ENCODE measurements at places on chromosomes 7 and 10.

DNA sequence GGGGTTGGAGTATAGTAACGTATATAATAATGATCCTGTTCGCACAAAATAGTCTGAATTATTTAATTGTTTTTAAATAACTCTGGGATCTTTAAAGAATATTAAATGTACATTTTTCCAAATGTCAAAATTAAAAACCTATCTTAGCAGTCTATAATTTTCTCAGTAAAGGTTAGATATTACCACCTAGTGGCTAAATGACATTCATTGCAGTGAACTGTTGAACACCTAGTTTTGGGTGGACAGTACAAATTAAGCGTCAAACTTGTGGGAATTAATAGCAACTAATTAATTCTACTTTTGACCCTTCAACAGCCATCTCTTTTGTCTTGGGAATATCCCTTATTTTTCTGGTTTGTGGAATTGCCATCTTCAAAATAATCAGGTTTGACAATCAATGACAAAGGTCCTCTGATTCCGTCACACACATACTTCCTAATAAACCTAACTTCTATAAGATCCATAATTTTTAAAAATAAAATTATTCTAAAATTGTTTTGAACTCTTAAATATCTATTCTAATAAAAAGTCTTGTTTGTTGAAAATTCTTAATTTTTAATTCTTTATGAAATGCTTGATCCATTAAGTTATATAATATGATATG, 165.7 kb downstream of the SEMA3D start:
- DNase-seq, result peak; percentile 32

DNA sequence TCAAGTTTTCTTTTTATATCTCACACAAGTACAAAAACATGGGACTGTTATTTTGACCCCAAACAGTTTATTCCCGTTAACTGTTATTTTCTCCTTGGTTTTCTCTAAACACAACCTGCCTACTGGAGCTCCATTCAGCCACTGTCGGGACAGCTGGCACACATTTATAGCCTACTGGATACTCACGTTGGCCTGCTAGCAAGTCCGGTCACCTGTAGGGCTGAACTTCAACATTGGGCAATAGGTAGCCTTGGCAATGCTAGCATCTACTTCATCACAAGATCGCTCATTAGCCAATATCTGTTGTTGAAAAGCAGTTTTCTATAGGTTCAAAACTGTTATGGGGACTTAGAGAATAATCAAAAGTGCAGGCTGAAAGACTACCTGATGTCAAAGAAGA, 32.3 kb downstream of the RHOBTB1 start:
- DNase-seq, result no peak

DNA sequence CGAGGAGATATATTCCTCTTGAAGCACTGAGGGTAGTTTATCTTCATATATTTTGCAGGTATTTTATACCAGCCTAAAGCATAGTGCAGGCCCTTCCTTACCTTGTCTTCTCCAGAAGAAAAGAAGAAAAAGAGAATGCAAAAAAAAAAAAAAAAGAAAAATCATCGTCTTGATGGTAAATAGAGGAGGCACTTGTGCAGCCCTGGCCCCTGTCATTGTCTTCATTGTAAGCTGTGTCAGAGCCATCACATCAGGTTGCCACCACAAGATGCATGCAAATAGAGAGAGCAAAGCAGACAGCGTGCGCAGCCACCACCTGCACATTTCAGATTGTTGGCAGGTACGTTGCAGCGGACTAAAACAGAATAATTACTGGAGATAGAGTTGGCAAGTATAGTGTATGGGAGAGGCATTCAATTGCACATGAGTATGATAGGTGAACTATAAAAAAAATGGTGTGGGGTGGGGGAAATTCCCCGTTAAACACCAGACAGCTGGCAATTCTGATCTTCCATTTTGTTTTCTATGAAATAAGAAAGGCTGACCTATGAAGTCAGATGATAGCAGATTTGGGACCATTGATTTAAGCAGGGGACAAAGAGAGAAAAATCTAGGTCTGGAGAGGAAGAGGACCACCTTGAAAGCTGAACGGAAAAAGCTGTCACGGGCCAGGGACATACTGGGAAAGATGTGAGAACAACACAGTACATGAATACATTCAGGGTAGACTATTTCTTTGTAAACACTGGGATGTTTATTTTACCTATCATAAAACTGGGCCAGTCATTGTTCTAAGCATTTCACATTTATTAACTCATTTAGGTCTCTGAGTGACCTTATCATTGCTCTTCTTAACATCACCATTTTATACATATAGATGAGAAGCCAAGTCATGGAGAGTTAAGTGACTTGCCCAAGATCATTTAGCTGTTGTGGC, 306.3 kb upstream of the SP8 start:
- no peak for DNase-seq

DNA sequence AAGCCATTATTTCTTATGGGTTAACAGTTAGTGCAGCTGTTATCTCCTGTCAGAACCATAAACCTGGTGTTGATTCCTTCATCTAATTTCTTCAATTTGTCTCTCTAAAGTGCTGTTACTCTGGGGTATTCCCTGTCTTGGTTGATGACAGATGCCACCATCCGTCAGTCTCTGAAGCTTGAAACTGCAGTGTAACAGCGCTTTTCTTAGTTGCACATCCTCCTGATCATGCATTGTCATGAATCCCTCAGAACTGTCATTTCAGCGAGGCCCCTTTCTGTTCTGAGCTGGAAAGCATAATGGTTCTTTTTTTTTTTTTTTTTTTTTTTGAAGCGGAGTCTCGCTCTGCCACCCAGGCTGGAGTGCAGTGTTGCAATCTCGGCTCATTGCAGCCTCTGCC, 193.9 kb downstream of the SDK1 start:
- no peak for DNase-seq

GRCh38 chr10:121362026-121362425, 236.2 kb downstream of the FGFR2 start:
- no peak for DNase-seq

- no peak for DNase-seq
Observed at GRCh38 chr7:24337180-24337579, 53.2 kb downstream of the NPY start.

GRCh38 chr10:3142146-3142875, 30.3 kb downstream of the PITRM1 start:
- no peak for DNase-seq

DNA sequence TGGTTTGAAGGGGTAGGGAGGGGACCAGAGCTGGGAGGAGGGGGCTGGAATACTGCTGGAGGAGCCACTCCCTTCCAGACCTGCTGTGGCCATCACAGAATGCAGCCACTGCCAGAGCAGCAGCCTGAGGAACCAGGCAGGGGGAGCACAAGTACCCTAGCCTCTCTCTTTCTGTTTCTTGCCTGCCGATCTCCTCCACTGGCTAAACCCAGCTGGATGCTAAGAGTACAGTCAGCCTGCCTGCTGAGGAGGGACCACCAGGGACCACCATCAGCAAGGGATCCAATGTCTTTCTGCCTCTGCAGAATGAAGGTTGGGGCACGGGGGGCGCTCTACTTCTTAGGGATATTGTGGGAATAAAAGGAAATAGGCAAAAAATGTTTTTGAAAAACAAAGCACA, 4.7 kb downstream of the BLVRA start:
- no peak for DNase-seq

DNA sequence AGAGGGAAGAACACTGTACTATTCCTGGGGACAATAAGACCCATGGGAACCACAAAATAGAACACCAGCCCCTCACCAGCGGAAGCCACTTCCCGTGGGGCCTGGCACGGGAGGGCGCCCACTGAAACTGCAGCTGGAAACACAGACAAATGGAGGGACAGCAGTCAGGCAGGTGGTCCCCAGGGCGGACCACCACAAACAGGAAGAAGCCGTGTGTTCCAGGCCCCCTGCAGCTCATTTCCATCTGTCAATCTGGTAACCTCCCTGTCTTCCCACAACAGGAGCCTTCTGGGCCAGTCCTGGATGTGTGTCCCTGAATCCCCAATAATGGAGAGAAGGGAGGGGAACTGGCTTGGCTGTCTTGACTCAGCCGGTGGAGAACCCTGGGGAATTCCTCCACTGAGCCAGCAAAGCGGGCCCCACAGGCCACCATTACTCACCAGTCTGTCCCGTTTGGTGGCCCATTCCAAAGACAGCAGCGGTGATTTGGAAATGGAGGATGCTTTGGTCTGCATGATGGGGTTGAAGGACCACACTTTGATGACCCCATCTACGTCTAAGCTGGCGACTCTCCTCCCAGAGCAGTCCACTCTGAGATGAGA, 16.7 kb downstream of the WDR91 start:
- no peak for DNase-seq

DNA sequence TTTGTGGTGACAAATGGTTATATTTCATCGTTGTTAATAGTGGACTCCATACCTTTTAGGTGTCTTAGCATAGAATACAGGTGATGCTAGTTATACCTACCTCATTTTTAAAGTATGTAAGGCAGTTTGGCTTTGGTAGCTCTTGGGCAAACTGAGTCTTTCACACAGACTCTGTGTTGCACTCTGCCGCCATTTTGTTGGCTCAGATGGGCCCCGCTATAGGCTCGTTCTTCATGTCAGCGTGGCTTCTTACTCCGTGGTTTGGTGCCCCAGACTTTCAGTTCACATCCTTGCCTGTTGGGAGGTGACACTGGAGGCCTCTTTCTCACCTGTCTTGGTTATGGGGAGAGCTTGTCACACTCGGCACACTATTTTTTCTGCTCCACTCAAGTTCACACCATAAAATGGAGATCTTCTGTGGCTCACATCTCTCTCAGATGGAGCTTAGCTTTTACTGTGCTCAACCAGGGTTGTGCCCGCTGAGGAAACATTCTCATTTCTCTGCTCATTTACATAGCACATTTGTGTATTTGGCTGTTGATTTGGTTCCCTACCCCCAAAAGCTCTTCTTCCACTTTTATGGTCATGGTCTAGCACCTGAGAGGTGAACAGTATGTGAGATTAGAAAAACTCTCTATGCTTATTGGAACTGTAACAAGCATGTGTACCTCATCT, 178.5 kb downstream of the ARID5B start:
- DNase-seq, result no peak

DNA sequence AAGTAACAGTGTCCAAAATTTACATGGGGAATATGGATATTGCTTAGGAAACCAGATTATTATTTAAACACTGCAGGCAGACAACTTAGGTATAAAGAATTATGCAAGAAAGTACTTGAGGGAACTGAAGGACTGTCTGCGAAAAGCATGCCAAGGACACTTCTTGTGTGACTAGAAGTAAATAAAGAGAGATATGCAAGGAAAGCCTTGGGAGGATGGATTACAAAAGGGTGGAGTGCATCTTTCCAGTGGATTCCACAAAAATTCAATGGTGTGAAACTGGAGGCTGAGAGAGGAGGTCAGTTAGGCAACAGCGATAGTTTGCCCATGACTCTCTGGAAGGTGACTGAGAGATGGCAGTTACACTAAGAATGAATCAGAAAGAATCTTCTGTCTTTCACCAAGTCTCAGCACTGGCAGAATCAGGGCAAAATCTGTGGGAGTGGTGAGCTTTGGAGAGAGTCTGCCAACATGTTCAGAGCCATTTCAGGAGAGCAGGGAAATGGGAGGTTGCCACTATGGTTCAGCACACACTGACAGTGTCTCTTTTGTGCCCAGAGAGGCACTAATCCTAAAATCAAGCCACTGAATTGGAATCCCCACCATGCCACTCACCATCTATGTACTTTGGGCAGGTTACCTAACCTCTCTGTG, 331.6 kb downstream of the BMPER start:
- no peak for DNase-seq

DNA sequence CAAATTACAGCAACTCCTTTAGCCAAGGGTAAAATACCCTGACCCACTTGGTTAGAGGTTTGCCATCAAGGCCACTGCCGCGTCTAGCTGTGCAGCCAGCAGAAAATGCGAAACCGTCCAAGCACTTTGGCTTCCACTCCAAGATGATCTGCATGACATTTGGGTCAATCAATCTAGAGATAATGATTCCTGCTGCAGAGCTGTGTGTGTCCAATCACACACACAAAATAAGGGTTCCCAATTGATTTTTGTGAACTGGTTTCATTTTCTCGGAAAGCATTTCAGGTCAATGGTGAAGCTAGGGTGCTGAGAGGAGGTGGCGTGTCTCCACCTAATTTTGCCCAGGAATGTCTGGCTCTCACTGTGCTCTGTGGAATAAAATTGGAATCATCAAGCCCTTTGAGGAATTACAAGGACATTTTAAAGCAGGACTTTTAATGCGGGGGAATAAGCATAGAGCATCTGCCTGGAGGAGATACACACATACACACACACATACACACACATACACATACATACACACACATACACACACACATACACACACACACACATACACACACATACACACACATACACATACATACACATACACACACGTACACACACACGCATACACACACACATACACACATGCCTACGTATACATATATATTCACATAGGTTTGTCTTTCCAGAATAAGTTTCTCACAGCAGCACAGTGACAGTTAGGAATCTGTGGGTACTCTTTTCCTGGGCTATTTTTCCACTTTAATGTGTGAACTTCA, 59.5 kb downstream of the ACADSB start:
- no peak for DNase-seq

GRCh38 chr7:80584778-80585177, 53.7 kb upstream of the CD36 start:
- peak; percentile 98 for DNase-seq
